ENCODE measurements at places on chromosomes 7 and 10.

GRCh38 chr10:34024282-34024681, 689.8 kb upstream of the NRP1 start:
- no peak for DNase-seq

DNA sequence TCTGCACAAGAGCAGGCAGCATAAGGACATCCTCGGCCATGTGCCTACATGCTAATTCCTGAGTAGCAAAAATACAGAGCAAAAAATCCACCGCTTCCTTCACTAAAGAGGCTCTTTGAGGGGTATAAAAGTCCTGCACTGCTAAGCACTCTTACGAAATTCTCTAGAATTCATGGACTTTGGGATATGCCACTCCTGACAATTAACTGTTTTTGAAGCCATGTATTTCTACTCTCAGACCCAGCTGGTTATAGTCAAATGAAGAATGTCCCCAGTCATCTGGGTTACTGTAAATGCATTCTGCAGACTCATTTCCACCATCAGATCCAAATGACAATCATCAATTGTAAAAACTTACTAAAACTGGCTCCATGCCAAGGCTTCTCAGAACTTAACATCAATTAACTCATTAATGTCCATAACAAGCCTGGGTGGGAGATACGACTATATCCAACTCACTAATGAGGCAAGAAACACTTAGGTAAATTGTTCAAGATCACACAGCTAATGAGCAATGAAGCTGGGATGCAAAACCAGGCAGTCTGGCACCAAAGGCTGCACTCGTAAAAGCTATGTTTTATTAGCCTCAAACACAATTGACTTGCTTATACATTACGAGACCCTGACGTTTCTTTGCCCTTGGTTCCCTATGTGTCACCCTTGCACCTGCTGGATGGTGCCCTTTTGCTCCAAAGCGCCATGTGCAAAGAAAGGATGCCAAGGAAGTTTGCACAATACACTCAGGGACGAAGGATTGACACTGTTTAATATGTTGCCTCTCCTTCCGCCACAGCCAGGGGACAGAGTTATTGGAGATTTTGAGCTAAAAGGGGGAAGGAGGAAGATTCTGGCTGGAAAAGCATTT, 250.4 kb downstream of the ELMO1 start:
- no peak for DNase-seq

DNA sequence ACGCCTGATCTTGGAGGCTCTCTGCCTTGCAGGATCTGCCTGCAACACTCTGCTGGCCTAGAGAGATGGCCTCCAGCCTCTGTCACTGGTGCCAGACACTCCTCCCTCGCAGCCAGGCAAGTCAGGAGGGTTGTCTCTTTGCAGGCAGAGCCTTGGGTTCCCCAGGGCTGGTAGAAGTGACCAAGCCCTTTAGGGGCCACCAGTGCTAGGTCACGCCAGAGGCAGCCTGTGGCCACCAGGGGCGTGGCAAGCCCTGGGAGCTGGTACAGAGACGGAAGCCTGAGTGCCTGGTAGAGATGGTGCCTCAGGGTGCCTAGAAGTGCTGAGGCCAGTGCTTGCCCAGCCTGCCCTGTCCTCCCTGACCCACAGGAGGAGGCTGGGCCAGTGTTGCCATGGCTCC, 9.1 kb downstream of the ADCYAP1R1 start:
- DNase-seq = no peak

DNA sequence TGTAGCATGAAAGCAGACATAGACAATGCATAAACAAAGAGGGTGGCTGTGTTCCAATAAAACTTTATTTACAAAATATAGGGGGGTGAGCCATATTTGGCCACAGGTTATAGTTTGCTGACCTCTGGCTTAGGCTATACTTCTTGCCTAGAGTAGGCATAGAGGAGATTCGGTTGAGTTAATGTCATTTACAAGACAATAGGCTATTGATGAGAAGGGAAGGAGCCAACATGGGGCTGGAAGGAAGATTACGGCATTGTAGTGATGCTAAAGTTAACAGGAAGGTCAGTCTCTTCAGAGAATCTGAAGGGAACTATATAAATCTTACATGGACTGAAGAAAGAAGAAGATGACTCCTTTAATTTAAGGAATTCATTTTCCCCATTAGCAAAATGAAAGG, 463.5 kb downstream of the HTR7 start:
- no peak for DNase-seq

- DNase-seq = no peak
Measured at GRCh38 chr7:44574287-44574872, 672 bp upstream of the DDX56 start.

GRCh38 chr10:77333610-77334340, 303.8 kb downstream of the KCNMA1 start:
- DNase-seq = no peak

DNA sequence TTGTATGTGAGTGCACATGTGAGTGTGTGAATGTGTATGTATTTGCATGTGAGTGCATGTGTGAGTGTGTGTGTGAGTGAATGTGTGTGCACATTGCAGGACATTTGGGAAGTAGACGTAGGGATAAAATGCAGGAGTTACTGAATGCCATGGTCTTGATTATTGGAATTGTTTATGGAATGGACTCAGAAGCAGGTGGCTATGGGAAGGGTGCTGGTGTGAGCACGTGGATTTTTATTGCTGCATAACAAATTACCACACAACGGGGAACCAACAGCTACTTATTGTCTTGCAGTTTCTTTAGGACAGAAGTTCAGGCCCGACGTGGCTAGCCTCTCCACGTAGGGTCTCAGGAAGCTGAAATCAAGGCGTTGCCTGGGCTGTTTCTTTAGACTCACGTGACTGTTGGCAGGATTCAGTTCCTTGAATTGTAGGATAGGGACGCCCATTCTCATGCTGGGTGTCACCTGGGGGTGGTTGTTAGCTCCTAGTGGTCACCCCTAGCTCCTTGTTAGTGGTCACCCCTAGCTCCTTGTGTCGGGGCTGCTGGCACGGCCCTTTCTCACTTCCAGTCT, 48.3 kb upstream of the ZNF32 start:
- DNase-seq = no peak

GRCh38 chr7:2927592-2927991, 83.5 kb upstream of the GNA12 start:
- DNase-seq = no peak

DNA sequence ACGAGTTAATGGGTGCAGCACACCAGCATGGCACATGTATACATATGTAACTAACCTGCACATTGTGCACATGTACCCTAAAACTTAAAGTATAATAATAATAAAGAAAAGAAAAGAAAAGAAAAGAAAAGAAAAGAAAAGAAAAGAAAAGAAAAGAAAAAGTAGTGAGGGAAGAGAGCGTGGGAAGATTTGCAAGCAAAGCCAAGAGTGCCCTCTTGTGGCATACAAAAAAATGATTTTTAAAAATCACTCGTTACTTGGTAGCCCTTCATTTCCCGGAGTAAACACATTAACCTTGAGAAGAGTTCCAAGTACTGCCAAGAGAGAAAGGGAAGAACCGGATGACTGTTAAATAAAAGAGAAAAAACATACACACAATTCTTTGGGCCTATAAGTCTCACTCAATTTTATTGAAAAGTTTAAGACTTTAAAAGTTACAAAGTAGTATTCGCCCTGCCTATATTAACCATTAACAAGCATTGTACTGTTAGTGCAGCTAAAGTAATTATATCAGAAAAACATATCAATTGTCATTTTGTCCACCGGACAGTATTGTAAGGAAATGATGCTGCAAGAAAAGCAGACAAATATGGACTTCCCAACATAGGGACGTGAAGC, 6.2 kb upstream of the CH25H start:
- no peak for DNase-seq

DNA sequence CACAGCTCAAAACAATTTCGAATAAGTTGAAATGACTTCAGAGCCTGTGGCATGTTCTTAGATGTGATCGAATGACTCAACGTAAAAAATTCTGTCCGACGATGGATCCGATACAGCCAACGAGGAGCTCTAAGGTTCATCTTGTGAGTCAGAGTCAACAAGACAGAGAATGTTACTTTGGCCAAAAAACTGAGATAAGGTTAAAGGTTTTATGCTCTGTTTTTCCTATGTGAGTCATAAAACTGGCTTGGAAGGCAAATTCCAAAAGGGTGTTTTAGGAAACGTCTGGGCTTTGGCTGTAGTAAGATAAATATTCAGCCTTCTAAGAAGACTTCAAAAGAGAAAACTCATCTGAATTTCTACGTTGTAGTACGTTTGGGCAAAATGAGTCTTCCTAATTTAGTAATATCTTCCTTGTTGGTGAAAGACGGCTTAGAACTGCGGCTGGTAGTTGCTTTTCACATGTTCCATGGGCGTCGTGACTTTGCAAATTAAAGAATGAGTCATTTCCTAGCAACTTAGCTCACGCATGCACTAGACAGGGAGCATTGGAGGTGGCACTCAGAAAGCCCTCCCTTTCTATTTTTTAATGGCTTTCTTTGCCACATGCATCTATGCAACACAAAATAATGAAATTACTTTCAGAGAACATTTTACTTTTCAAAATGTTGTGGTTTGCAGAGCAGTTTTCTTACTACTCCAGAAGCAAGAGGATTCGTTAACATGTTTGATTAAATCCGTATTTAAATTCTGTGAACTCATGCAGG, 28.2 kb downstream of the PFKP start:
- DNase-seq = no peak

- no peak for DNase-seq
Measured at GRCh38 chr10:80896076-80896475, 358.4 kb downstream of the SH2D4B start.

- no peak for DNase-seq
Measured at GRCh38 chr10:49169776-49170175, 18.4 kb downstream of the TMEM273 start.

DNA sequence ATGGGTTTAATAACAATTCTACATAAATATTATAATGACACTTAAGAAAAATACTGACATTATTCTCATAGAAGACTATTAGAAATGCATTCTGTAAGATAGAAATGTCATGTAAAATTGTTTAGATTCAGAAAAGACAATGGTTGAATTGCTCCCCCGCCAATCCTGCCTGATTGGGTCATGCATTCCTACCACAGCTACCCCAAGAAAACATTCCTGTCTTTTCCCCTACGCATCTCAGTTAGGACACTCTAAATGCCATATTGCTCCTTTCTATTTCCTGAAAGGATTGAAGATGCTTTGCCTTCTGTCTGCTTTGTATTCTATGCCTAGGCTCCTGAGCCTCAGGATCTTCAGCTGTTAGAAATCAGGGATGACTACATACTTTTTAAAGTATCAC, 109.4 kb downstream of the DGKB start:
- DNase-seq = no peak

GRCh38 chr7:84821671-84822534, 365.0 kb downstream of the SEMA3D start:
- no peak for DNase-seq

- DNase-seq = no peak
Measured at GRCh38 chr7:102843850-102844249, 69.0 kb upstream of the LRRC17 start.

DNA sequence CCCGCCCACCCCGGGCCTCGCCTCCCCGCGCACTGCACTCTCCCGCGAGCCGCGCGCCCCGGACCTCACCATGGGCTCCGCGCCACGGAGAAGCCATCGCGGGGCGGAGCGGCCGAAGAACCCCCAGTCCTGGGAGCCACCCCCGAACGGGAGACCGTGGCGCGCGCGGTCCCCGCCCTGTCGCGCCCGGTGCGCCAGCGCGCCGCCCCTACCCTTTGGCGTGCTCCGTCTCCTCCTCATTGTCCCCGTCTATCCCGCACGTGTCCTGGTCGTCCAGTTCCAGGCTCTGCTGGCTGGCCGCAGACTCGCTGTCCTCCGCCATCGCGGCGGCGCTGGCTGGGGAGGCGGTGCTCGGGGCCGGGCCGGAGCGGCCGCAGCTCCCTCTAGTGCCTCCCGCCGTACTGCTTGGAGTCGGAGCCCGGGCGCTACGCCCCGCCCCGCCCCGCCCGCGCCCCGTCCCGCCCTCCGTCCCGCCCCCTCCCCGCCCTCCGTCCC, at the start of gene NMT2:
TSS of gene NMT2 (minus strand) at position 403 of the 495 bp plus-strand sequence. CDS start at position 322, 81 bp downstream.
- no peak for DNase-seq

- DNase-seq = no peak
Measured at GRCh38 chr10:71440506-71441035, 43.9 kb downstream of the CDH23 start.

DNA sequence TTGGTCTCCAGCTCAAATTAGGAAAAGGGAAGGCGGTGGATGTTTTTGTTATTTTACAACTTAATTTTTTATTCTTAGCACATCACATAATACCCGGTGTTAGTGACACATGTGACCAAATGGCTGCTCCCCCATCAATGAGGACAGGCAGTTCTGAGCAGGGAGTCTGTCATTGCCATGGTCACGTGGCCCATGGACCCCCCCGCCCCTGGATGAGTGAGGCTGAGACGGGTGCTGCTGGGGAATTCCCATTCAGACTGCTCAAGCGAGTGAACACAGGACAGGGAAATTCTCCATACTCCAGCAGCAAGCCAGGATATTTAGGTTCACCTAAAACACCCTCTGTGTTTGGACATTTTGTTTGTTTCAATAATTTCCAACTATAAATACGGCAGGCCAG, 34.7 kb upstream of the SLC35B4 start:
- DNase-seq = no peak

DNA sequence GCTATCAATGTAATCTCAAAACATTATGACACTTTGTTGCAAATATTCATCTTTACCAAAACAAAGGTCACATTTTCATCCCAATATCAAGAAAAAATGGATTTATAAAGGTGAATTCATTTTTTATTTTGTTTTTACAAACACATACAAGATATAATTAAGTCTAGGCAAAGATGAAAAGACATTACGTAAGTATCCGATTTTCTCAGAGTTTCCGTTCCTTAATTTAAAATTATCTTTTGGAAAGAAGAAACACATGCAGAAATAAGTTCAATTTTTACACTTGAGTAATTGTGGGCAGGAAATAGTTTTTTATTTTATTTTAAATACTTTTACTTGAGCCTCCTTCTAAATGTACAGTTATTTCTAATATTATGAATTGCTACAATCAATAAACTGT, 24.6 kb downstream of the RTKN2 start:
- DNase-seq = no peak

GRCh38 chr7:66859794-66860645, 61.0 kb upstream of the TMEM248 start:
- DNase-seq = no peak

DNA sequence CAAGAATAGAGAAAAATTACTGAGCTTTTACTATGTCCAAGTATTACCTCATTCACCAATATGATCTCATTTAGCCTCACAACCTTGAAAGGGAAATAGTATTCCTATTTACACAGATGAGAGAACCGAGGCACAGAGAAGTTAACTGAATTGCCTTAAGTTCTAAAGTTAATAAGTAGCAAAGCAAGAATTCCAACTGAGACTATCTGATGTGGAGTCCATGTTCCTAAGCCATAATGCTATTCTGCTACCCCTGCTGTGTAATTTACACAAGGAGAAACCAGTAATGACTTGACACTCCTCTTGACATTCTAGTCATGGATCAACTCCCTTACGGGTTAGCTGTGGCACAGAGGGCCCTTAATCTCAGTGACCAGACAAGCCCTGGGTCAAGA, 60.7 kb downstream of the ABCB4 start:
- DNase-seq = no peak
